ENCODE measurements at places on chromosomes 1 and 21.

DNA sequence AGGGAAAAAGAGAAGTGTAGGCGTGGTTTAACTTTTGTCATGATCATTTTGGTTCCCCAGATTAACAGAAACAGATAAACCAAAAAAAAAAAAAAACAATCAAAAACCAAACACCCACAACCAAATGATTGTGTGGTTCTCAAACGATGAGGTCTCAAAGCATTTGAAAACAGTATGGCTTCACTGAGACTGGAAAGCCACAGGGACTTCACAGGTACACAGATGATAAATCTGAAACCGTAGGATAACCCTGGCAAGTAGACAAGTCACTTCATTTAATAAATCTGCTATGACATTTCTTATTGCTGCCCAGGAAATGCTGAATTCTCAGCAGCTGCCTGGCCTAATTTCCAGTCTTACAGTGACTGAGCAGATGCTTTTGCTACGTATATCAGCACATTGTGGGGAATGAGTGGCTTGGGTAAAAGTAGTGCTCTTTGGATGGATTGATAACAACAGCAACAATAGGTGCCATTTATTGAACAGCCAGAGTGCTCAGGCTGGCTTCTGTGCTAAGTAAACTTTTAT lies 6.1 kb downstream of the ST6GALNAC3 start:
- DNase-seq: no peak

DNA sequence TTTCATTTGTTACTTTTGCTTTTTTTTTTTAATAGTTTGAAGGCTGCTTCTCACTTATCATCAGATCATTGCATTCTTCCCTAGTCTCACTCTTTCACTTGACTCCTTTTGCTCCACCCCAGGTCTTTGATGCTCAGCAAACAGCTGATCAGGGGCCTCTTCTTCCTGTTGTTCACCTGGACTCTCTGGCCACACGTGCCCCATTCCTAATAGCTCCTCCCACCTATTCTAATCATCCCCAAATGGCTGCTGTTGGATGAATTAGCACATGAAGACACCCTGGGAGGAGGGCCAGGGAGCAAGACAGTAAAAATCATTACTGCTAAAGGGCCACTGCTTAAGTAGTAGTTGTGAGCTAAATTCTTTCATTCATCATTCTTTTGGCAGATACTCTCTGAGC lies 119.5 kb downstream of the MAB21L3 start:
- DNase-seq: no peak

DNA sequence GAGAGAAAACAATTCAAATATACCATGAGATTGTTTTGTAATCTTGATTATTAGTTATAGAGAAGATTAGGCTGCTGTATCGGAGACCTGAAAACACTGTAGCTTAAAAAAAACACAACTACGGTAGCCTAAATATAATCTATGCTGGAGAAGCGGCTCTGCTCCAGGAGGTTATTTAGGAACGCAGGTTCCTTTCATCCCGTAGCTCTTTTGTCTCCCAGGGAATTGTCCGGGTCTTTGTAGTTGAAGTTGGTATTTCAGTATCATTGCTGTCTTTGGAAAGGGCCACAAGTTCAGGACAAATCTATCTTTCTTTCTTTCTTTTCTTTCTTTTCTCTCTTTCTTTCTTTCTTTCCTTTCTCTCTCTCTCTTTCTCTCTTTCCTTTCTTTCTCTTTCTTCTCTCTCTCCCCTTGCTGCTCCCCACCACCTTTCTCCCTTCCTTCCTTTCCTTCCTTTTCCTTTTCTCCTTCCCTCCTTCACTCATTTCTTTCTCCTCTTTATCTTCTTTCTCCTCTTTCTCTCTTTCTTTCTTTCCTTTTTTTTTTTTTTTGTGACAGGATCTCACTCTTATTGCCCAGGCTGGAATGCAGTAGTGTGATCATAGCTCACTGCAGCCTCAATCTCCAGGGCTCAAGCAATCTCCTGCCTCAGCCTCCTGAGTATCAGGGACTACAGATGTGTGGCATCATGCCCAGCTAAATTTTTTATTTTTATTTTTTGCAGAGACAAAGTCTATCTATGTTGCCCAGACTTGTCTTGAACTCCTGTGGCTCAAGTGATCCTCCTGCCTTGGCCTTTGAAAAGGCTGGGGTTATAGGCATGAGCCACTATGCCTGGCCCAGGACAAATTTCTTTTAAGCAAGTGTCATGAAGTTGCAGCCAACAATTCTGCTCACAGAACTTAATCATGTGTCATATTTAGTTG lies 10.9 kb upstream of the NFIA start:
- DNase-seq: no peak

DNA sequence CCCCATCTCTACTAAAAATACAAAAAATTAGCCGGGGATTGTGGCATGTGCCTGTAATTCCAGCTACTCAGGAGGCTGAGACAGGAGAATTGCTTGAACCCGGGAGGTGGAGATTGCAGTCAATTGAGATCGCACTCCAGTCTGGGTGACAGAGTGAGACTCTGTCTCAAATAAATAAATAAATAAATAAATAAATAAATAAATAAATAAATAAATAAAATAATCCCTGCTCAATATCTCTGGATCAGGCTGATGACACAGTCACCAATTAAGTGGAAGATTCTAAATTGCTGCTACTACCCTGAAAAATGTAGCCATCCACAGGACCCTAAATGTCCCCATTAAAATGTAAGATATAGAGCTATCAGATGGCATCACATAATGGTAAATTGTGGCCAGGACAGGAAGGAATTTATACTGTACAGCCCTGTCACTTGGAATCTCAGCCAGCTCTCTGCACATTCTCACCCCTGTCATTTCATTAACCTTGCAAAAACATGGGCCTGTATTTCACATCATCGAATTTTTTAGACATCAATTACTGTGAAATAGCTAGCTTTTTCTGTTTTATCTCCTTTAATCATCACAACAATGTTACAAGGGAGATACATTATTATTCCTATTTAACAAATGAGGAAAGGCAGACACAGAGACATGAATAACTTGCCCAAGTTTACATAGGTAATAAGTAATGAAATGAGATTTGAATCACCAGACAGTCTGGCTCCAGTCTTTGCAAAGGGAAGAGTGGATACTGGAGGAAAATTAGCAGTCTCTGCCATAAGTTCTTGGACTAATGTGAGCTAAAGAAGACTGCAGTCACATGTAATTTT lies 56.7 kb upstream of the NTPCR start:
- DNase-seq: no peak

DNA sequence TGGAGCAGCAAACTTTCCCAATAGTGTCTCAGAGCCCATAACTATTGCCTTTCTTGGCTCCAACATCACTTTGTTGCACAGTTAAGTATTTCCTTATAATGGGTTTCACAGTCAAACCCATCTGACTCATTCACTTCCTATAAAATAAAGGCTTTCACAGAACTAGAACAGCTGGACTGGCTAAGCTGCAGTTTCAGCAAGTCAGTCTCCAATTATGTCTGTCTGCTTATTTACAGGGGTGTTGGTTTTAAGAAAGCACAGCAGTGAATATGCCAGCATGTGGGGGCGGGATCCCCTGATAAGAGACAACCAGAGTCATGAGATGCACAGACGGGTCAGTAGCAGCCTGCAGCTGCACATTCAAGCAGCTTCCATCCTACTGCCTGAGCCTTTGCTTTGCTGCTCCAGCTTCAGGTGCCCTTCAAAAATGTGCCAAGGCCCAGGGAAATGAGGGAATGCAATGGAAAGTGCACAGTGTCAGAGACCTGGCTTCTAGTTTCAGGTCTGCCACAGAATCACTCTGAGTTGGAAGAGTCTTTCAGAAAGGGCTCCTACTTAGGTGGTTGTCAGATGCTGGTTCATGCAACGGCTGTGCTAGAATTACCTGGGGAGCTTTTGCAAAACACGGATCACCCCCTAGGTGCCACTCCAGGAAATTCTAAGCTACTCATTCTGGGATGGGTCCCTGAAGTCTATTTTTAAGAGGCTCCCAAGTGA lies 24.8 kb downstream of the RNF19B start:
- peak; percentile 75 for DNase-seq

DNA sequence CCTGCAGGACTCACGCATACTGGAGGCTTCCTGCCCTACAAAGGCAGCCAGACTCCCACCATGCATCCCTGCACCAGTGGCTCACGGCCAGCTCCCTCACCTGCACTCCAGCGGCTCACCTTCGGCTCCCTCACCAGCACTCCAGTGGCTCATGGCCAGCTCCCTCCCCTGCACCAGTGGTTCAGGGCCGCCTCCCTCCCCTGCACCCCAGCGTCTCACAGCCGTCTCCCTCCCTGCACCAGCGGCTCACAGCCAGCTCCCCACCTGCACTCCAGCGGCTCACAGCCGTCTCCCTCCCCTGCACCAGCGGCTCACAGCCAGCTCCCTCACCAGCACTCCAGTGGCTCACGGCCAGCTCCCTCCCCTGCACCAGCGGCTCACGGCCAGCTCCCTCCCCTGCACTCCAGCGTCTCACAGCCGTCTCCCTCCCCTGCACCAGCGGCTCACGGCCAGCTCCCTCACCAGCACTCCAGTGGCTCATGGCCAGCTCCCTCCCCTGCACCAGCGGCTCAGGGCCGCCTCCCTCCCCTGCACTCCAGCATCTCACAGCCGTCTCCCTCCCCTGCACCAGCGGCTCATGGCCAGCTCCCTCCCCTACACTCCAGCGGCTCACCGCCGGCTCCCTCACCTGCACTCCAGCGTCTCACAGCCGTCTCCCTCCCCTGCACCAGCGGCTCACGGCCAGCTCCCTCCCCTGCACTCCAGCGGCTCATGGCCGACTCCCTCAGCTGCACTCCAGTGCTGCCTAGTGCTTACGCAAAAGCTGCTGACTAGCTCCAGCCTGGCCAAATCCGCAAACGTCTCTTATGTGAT lies 324.5 kb downstream of the NPHP4 start:
- DNase-seq: no peak

GRCh38 chr1:18634276-18634675 lies 3.6 kb downstream of the PAX7 start:
- no peak for DNase-seq

DNA sequence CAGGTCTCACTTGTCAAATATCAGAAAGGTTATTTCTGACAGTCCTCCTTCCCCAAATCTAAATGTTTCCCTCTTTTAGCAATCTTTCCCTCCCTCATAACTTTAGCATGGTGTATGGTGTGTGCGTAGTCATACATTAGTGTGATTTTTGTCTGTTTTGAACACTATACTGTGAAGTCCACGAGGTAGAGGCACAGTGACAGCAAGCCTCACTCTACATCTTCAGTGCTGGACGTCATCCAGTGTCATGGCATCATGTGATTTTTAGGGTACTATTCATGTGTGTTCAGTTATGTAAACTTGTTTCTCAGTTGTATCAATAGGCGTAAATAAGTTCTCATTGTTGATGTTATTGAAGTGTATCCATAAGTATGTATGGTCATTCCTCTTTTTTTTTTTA lies 39.1 kb downstream of the DYRK1A start:
- no peak for DNase-seq

DNA sequence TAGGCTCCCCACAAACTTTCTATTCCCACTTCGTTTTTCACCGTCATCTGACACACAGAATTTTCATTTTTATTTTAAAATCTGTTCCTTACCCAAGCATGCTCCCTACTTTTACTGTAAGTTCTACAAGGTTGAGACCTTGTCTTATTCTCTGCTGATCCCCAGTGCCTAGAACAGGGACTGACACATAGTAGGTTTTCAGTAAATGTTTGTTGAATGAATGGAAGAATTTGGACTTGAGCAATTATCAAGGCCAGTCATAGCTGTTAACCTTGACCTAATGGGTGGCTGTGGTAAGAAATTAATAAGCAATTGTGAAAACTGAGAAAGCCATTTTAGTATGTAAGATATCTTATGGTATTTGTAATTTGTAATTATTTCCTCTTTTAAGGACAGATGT lies 71.1 kb downstream of the LAMC1 start:
- no peak for DNase-seq

GRCh38 chr1:205601205-205601604 lies 30.6 kb downstream of the ELK4 start:
- no peak for DNase-seq

DNA sequence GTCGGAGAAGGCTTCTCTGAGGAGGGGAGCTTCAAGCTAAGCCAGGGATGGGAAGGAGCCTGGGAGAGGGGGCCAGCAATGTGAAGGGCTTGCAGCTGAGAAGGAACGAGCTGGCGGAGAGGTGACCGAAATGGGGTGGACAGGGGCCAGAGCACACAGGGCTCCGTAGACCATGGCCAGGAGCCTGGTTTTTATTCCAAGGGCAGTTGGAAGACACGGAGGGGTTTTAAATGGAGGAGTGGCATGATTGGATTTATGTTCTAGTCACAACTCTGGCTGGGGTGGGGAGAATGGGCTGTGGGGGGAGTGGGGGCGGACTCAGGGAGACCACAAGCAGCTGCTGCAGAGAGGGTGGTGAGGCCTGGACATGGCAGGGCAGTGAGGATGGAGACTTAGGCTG lies 5.1 kb upstream of the EPS8L3 start:
- DNase-seq: no peak

DNA sequence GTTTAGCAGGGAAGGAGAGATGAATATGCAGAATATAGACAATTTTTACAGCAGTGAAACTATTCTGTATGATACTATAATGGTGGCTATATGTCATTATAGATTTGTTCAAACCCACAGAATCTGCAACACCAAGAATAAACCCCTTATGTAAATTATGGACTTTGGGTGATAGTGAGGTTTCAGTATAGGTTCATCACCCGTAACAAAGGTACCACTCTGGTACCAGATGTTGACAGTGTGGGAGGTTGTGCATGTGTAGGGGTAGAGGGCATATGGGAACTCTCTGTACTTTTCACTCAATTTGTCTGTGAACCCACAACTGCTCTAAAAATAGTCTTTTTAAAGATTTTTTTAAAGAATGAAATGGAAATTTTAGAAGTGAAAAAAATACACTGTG lies 29.9 kb upstream of the PRDX6 start:
- DNase-seq: no peak

- DNase-seq: peak; percentile 96
Measured at GRCh38 chr21:39014747-39015146, 168.5 kb downstream of the PSMG1 start.

DNA sequence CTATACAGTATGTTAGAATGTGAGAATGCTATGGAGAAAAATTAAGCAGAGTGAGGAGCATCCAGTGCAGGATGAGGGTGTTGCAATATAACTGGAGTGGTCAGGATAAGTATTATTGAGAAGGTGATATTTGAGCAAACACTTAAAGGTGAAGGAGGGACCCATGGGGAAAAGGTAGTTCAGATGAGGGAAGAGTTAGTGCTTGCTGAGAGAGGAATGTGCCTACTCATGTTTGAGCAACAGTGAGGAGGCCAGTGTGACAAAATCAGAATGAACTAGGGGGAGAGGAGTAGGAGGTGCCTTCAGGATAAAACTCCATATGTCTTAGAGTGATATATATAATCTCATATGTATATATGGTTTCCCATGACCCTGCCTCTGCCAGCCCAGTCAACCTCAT lies 6.2 kb upstream of the TRIM45 start:
- DNase-seq: no peak
